ENCODE measurements at places on chromosomes 7 and 10.

DNA sequence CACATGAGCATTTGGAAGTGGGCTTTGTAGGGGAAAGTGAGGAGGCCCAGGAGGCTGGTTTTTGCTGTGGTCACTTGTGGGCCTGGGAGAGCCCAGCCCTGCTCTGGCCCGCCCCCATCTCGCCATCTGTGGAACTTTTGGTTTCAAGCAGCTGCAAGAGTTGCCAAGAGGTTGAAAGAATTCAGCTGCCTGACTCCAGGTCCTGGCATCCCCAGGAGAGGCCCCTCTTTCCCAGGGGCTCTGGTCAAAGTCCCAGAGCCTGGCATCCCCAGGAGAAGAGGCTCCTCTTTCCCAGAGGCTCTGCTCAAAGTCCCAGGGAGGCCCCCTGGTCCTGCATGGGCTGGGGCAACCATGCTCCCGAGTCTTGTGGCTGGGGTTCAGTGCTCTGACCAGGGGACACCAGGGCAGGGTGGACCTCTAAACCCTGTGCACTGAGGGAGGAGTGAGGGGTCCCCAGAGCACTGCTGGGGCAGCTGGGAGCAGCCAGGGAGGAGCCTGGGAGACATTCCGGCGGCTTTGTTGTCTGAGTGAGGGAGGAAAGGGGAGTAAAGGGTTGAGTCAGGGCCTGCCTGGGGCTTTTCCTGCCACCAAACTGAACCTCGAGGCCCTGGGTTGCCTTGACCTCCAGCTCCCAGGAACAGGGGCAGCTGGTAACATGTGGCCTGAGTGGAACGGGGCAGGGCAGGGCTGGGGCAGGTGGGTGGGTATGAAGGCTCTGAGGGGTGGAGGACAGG is 27.7 kb upstream of the CSGALNACT2 start:
- DNase-seq = no peak

DNA sequence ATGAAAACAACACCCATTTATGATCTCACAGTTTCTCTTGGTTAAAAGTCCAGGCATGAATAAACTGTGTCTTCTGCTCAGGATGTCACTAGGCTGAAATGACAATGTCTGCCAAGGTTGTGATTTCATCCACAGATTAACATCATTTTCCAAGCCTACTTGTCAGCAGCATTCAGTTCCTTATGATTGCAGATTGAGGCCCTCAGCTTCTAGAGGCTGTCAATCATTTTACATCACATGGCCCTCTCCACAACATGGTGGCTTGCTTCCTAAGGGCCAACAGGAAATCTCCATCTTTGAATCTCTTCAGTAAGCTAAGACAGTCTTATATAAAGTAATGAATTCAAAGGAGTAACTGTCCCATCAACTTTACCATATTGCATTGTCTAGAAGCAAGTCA is 377.6 kb downstream of the ANKRD7 start:
- no peak for DNase-seq

DNA sequence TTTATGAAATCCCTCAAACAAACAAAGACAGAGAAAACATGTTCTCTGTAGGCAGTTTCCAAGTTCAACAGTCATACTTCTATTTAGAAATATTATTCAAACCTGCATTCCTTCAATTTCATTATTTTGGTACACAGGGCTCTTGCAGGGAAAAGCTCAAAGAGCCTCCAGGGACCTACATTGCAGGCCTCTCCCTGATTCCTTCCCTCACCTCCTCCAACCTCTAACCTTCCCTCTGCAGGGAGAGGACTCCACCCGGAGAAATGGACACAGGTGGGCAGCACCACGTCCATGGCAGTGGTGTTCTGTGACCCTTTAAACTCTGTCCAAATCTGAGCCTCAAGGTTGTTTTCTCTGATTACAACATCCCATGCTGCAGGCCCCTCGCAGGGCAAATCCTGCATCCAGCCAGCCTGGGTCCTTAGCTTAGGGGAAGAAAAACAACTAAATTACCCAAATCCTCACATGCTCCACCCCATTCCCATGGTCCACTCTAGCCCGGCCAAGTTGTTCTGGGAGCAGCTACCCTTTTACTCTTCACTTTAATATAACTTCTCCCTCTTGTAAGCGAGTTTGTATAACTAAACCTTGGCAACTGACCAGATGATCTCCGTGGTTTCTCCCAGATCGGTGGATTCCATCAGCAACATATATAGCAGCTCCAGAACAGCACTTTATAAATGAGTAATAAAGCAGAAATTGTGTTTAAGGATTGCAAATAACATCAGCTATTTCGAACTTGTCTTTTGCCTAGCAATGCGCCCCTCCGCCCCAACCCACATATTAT is 129.8 kb downstream of the CUBN start:
- DNase-seq = no peak

DNA sequence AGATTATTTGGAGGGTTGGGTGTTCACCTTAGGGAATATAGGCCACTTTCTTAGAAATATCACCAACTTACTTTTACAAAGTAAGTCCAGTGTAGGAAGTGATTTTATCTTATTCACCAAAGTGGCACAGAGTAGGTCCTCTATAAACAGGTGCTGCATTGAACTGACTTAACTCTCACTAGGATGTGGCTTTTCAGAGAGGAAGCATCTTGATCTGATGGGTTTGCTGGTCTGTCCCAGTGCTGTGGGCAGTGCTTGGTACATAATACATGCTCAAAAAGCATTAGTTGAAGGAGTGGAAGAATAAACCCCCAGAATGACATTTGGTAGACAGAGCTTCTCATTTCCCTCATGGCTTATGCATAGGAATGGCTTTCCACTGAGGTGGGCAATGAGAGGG is 334.7 kb downstream of the LRMDA start:
- DNase-seq = no peak
